ENCODE measurements at places on chromosomes 7 and 10.
A peak's percentile ranks its signal among the peaks of the same experiment; 100 is the strongest.

DNA sequence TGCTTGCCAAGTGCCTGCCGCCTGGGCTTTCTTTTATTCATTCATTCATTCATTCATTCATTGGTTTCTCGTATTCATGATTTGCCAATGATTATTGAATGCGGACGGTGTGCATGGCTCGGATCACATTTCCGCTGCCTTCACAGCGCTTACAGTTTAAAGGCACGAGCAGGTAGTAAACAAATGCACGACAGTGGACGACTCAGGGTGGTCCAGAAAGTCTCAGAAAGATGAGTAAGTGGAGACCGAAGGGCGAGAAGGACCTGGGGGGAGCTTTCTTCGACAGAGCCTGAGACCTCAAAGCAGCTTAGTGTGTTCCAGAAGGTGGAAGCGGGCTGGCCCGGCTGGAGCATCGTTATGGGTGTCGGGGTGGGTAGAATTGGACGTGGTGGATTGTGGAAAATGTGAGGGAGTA, 506 bp downstream of the MCM10 start:
- no peak for DNase-seq

- DNase-seq = no peak
Observed at GRCh38 chr7:41130086-41130485, 572.8 kb downstream of the INHBA start.

DNA sequence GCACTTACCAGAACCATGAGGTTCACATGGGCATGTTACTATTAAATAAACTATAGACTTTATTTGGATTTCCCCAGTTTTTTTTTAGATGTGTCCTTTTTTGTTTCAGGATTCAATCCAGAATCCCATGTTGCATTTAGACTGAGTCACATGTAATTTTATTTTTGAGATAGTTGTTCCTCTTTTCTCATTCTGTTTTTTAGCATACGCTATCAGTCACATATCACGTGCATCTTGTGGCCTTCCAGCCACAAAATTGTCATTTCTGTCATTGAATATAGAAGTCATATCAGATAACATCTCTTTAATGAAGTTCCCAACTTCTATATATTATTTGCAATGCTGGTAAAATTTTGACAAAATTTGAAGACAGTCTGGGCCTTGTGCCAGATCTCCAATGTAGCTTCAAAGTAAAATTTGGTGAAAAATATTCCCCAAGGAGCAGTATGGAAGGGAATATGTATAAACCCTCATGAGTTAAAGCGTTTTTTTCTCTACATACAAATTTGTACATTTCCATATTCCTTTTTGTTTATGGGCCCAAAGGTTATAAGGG, 132.3 kb upstream of the MKI67 start:
- no peak for DNase-seq

DNA sequence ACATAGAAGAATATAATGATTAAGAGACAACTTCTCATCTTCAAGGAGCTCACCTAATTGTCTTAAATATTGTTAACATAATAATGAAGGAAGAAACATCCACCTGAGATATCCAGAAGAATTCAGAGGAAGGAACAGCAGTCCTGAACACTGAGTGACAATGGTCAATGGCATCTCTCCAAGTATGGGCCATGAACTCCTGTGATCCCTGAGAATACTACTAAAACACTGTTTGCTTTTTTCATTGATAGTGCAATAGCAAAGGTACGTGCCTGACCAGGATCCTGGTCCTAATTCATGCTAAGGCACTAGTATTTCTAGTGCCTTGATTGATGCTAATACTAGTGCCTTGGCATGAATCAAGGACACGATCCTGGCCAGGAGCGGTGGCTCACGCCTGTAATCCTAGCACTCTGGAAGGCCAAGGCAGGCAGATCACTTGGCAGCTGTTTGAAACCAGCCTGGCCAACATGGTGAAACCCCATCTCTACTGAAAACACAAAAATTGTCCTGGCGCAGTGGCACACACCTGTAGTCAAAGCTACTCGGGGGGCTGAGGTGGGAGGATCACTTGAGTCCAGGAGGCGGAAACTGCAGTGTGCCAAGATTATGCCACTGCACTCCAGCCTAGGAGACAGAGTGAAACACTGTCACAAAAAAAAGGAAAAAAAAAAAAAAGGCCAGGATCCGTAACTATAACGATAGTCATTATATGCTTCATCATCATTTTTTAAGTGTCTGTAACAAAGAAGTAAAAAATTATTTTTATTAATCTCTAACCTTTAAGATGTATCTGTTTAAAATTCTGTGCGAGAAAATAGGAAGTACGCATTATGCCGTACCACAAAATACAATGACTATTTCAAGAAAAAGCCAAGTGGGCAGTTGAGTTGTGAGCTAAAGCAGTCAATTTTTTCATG, 49.1 kb downstream of the SRPK2 start:
- DNase-seq = no peak

GRCh38 chr10:102660888-102661657, 16.8 kb downstream of the TRIM8 start:
- DNase-seq = peak; percentile 86

GRCh38 chr10:45160271-45160670, 155.1 kb downstream of the OR13A1 start:
- peak; percentile 24 for DNase-seq

DNA sequence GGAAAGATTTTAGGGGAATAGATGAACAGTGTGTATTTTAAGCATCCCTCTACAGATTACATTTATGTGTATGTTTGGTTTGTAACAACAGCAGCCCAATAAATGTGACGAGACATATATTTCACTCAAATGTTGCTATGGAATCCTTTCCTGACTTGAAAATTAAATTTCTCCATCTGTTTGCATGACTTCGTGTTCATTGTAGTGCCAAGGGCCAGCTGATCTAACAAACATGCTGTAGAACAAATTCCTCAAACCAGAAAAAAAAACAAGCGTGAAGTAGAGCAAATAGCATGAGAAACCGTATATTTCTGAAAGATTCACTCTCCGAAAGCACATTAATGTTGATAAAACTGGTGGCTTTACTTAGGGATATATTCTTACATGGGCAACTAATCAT, 87.8 kb downstream of the NRCAM start:
- no peak for DNase-seq

DNA sequence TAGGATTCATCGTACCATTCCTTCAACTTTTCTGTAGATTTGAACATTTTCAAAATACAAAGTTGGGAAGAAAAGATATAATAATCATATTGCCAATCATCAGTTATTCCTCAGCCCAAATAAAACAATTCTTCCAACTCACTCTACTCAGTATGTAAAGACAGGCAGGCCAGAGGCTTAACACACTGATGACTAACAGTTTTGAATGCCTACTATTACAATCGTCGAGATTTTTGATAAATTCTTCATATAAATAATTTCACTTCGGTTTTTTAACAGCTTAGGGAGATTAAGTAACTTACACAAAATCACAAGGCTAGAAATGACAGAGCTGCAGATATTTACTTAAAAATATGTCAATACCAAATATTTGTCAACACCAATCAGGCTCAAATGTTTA, 17.6 kb downstream of the CYTH3 start:
- no peak for DNase-seq

Measured in SW480 (cell line).